ENCODE measurements at places on chromosomes 11 and 22. TPM values are rescaled to one million over a fixed set of nuclear protein-coding genes. Genes with fewer than 3 reads are reported as not detected.
A peak's percentile ranks its signal among the peaks of the same experiment; 100 is the strongest.

The LMO1 gene
- polyA plus RNA-seq, result 0.62 TPM

The TEX54 gene
- not detected for polyA plus RNA-seq

The ANKRD13D gene
- polyA plus RNA-seq, result 50.2 TPM

DNA sequence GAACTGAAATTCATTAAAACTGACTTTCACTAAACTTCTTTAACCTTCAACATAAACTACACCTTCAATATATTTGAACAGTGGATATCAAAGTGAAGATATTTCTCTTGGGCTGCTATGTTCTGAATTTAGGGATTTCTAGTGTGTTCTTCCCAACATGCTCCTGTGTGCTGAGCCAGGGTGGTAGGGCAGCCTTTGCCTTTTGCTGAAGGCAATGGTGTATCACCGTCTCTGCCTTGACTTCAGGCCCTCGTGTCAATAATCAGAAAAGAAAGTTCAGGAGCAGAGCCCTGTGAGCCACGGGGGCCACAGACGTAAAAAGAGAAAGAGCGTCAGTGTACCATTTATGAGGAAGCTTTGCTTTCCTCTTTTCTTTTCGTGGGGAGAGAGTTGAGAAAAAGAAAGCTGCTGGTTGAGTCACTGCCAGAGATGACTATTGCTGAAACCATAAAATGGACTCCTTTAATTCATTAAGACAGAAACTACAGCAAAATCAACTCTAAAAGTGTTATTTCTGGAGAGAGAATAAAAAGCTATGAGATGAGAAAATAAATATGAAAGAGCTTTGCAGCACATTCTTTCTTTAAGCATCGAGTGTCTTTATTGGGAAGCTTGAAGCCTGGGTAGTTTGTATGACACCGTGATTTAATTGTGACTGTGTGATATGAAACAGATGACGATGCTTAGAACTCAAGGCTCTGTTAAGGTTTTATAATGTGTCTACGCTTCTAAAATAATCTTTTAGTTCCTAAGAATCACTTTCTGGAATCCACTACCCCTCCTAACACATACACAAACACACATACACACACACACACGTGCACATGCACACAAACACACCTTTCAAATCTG lies 271.8 kb upstream of the MTNR1B start:
- peak; percentile 15 for DNase-seq

DNA sequence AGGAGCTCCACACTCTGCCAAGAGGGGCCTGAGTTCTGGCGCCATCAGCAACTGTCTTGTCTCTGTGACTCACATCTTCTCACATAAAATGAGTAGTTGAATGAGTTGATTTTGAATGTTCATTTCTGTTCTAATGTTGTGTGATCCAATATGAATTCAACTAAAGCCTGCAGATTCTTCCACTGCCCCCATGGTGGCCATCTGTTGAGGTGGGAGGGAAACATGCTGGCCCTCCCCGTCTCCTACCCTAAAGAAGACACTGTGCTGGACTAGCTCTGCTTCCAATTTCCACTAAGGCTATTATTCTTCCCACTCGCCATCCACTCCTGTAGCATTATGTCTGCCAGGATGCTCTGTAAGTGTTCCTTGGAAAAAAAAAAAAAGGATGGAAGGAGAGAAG lies 555.6 kb upstream of the LARGE1 start:
- DNase-seq, result no peak

GRCh38 chr11:2313051-2313951 lies 11.5 kb downstream of the TSPAN32 start:
- no peak for DNase-seq

- no peak for DNase-seq
These were observed 21.5 kb downstream of the ASCC2 start for GRCh38 chr22:29816539-29816938.

GRCh38 chr22:37053310-37054055 lies 1.9 kb downstream of the KCTD17 start:
- DNase-seq, result no peak

DNA sequence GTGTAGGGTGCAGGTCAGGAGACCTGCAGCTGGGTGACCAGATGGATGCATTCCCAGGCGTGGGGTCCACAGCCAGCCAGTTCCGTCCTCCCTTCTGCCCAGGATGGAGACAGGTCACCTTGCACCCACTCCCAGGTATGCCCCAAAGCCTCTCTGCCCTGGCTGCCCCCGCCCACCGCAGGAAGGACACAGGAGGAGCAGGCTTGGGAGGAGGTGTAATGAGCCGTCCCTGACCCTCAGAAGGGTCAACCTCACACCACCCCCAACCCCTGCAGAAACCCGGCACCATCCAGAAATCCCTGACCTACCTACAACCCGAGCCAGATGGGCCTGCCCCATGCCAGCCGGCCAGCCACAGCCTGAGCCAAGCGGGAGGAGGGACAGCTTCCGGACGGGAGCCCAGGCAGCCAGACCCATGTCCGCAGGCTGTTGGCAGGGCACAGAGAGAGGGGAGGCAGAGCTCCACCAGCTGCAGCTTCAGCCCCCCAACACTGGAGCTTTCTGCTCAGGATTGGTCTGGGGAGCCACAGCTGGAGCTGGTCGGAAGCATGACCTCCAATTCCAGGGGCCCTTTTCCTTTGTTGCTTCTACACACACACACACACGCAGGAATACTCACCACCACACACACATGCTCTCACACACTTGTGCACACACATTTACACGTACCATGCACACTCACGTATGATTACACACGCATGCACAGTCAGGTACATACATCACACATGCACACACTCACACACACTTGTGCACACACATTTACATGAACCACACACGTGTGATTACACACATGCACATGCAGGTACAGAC lies 5.3 kb downstream of the IFITM10 start:
- peak; percentile 88 for DNase-seq
